ENCODE measurements at places on chromosomes 13 and 19.

GRCh38 chr19:48638831-48639381 lies 1.7 kb upstream of the DBP start:
- DNase-seq = no peak

DNA sequence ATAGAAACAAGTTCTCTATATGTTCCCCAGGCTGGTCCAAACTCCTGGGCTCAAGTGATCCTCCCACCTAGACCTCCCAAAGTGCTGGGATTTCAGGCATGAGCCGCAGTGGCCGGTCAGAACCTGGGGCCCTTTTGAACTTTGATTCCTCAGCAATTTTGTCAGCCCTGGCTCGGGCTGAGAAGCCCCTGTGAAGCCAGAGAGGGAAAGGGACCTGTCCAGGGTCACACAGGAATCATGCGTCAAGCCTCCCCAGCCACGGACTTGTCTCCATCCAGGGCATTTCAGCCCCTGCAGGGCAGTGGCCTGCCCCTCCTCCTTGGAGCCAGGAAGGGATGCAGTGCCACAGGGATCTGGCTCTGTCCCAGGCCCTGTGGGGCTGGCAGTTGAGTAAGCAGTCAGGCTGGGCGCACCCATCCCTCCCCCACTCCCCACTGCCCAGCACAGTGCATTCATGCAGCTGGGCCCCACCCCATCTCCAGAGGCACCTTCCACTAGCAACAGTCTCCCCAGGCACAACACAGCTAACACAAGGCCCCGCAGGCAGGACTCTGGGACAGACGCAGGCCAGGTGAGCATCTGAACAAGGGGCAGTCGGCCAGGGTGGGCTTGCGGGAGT lies at the start of gene CAPS:
TSS of gene CAPS (plus strand) at position 516 of the 619 bp plus-strand sequence. CDS start 153 bp downstream, outside the sequence.
- DNase-seq = no peak

- no peak for DNase-seq
Observed at GRCh38 chr13:80605716-80606115, 264.8 kb upstream of the SPRY2 start.

GRCh38 chr19:16794456-16795441 lies 34.4 kb upstream of the SIN3B start:
- DNase-seq = no peak

DNA sequence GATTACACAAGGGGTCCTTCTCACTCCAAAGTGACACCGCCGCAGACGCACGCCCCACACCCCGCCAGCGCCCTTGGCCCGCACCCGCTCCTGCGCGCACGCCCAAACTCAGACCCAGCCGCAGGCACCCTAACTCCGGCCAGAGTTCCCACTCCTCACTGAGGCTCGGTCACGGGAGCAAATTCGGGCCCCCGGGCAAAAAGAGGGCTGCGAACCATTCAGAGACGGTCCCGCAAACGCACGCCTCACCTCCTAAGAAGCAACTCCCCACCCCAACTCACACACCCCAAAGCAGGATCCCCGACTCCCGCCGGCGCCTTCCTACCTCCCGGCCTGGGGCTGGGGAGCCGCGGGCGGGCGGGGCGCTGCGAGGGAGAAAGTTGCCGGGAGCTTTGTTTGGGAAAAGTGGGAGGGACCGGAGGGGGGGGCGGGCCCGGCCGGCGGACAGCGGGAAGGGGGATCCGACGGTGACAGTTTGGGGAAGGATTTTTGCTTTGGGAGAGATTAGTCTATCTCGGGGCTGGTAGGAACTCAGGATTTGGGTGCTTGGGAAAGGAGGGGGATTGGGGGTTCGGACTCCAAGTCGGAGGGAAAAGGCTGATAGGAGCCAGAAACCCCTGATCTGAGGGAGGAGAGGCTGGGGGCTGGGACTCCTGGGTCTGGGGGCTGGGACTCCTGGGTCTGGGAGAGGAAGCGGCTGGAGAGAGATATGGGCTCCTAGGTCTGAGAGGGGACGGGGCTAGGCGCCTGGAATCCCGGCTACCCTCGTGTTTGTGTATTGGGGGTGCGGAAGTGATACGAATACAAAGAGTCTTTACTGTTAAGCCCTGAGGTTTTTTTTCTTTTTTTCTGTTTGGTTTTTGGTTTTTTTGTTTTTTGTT lies at the start of gene TEAD2:
TSS of gene TEAD2 (minus strand) at position 369 of the 881 bp plus-strand sequence. CDS start 2,341 bp downstream, outside the sequence.
- no peak for DNase-seq

GRCh38 chr19:44698492-44699201 lies at the start of gene CEACAM16:
Gene CEACAM16 (plus strand): TSS chr19:44699151. CDS start chr19:44701457, 2,306 bp downstream.
- DNase-seq = no peak

DNA sequence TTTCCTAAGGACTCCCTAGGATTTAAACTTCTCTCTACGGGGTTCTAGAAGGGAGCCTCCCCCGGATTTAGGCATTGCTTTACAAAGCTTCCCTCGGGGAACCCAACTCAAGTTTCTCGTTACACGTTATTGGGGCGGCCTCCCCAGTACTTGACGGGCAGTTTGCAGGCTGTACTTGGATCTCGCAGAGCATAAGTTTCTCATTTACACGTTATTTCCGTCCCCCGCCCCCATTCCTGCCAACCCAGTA lies 584 bp downstream of the SMG9 start:
- DNase-seq = no peak

All from activated CD4-positive, alpha-beta T cell treated with anti-CD3 and anti-CD28 coated beads, Interleukin-2, amount 50 U/mL, for 4 hours (primary cell).